ENCODE measurements at places on chromosomes 3 and 15. TPM values are rescaled to one million over a fixed set of nuclear protein-coding genes. Genes with fewer than 3 reads are reported as not detected.

GRCh38 chr15:34726406-34727100 lies 28.2 kb downstream of the GJD2 start:
- no peak for DNase-seq

DNA sequence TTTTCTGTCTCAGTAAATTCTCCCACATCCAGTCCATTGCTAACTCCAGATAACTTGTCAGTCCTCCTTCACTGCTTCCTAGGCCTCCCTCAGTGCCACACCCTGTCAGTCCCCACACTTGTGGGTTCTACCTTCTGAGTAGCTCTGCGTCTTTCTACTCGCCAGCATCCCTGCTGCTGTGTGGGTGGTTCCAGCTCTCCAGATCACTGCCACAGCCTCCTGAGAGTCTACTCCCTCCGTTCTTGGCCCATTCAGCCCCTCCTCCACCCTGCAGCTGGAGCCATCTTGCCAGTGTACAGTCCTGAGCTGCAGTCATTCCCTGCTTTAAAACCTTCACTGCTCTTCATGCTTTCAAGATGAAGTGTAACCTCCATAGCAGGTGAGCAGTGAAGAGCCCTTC lies 45.3 kb downstream of the MAP2K5 start:
- no peak for DNase-seq

- no peak for DNase-seq
Measured at GRCh38 chr15:90594301-90594738, 64.6 kb downstream of the CRTC3 start.

DNA sequence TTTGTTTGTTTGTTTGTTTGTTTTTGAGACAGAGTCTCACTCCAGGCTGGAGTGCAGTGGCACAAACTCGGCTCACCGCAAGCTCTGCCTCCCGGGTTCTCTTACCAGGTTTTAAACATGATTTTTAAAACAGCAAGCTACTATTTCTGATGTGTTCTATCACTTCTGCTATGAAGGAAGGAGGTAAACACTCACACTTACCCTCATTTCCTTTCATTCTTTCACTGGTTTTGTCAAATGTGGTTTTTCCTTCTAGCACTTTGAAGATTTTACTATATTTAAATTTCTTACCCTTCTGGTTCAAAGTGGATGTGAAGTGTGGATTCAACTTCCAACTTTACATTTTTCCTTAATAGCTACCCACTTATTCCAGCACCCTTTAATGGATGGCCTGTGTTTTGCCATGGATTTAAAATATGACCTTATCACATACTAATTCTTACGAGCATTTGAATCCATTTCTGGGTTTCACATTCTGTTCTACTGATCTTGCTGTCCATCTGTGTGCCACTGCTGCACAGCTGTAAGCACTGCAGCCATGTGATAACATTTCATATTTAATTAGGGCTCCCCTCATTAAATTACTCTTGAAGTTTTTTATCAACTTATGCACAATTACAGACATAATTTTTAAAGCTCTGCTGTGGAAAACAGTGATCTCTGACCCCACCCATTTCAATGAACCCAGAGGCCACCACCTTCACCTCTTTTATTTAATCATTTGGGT lies 42.3 kb downstream of the TXNRD3 start:
- no peak for DNase-seq

GRCh38 chr15:38699633-38700230 lies 135.1 kb upstream of the RASGRP1 start:
- peak; percentile 67 for DNase-seq

The GPR156 gene
- 0.72 TPM for total RNA-seq

The PLCB2 gene
- total RNA-seq, result 15.2 TPM

The RASL12 gene
- total RNA-seq, result 6.5 TPM

The C3orf80 gene
- 0.41 TPM for total RNA-seq

The CHRNA7 gene
- 5.6 TPM for total RNA-seq

The SERINC4 gene
- total RNA-seq, result 0.16 TPM
